ENCODE measurements at places on chromosomes 4 and X.

DNA sequence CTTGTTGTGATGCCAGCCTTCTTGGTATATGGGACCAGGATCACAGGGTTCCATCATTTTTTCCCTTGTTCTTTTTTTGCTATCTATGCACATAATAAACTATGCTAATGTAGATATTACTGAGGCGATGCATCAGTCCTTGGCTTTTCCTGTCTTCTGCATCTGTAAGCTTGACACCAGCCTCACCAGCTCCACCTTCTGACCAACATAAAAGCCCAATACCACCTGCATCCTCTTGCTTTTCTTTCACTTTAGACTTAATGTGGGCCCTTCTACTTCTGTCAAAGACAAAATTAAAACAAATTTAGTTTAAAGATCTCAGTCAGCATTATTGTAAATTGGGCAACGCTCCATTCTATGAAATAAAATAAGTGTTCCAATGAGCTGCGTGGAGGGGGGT, 1718.8 kb upstream of the PCDH10 start:
- DNase-seq, result no peak

DNA sequence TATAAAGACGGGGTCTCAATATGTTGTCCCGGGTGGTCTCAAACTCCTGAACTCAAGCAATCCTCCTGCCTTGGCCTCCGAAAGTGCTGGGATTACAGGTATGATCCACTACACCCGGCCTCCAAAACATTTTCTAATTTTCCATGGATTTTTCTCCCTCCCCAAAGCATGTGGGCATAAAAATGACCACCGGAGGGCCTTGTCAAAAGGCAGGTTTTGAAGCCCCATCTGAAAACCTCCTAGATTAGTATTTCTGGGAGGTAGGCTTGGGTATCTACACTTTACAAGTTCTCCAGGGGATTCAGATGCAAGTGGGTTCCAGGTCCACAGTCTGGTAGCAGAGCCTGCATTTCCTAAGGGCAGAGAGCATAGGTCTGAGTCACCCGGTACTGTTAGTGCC, 1.4 kb upstream of the GPR173 start:
- no peak for DNase-seq

DNA sequence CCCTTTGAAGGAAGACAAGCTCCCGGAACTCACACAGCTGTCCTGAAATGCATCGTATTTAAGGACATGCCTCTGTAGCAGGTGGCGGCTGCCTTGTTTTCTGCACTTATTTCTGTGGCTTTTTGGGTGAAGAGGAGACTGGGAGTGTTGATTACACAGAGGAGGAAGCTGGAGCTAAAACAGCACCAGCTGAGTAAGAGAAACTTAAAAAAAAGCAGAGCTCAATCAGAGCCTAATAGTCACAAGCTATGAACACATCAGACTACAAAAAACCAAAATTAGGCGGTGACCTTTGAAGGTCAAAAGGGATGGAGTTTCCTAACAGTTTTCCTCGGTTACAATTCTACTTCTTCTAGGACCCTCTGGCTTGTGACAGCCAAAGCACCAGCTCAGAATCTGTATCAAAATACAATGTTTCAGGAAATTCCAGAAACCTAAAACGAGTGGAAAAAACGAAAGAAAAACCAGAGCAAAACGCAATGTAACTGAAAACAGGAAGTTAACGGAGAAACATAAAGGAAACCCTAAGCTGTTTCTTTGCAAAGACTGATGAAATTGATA, 13.5 kb downstream of the PRKX start:
- peak; percentile 36 for DNase-seq

DNA sequence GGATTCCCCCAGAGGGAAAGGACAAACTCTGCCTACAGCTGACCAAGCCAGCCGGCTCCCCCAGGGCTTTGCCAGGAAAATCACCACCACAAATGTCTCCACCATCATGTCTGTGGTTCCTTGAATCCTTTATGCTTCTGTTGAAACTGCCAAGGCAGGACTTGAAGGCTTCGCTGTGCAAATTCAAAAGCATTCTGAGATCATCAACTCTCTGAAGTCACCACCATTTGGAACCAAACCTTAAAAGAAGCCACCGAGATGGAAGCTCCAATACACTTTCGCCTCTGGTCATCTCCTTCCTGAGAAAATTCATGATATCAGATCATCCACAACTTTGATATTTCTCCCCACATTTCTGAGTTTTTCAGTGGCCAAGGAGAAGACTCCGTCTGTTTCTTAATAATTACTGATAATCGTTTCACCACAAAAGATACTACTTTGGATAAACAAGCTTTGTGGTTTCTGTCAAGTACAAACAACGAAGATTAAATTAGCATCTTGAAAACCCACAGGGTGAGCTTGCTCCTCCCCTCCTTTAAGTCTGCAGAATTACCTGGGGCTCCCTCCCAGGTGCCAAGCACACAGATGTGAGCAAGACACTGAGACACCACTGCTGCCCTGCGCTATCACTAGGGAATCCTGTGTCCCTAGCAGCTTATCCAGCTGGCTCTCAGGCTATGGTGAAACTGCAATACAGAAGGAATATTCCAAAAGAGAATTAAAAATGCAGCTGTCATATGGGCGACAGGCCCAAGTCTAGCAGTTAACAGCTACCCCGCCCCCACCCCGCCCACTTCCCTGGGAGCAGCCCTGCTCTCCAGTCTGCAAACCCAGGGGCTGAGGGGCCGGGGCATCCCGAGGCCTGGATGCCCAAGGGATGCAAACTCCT, 125.0 kb upstream of the TBL1X start:
- peak; percentile 59 for DNase-seq

DNA sequence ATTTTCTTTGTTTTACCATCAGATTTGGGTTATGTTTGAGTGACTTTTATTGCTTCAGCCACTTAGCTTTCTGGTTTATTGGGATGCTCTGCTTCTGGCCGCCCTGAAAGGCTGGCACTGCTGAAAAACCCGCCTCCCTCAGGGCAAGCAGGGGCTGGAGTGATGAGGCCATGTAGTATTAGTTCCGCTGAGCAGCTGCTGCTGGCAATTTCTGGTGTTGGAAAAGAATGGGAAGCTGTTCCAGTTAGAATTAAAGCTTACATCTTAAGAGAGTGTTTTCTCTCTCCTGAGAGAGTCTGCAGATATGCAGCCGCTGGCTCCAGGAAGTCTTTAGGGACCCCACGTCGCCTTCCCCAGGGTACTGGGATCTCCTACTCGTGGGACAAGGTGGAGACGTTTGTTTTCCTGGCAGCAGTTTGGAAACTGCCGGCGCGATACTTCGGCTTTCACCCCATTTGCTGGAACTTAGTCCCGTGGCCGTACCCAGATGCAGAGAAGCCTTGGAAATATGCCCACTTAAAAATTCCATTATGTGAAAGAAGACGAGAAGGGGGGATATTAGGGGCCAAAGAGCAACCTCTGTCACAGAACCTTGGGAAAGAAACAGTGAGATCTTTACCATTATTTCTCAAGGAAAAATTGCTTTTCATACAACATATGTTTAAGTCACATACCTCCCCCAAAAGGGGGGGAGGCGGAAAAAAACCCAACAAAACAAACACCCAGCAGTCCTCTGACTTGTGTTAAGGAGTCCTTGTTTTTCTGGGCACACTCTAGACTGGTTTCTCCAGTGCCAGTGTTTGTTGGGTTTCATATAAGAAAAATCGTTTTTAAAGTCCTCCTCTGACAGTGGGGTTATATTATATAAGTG, 72.6 kb downstream of the TMEM131L start:
- DNase-seq, result no peak

DNA sequence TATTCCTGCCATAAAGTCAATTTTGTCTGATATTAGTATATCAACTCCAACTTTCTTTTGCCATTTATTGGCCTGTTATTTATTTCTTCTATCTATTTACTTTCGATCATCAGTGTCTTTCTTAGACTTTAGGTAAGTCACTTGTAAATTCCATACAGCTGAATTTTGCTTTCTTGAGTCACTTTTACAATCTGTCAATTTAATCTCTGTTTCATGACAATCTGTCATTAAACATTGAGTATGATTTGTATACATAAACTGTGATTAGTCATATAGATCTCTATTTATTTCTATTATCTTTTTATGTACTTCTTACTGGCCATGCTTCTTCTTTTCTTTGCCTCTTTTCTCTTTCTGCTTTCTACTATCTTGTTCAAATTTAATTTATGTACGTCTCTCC, 160.1 kb downstream of the TMA16 start:
- no peak for DNase-seq

GRCh38 chr4:38065176-38065575, 105.0 kb downstream of the PTTG2 start:
- DNase-seq, result no peak

- no peak for DNase-seq
Observed at GRCh38 chr4:74752798-74753197, 41.5 kb downstream of the BTC start.

GRCh38 chr4:143215873-143216272, 31.2 kb downstream of the USP38 start:
- no peak for DNase-seq

DNA sequence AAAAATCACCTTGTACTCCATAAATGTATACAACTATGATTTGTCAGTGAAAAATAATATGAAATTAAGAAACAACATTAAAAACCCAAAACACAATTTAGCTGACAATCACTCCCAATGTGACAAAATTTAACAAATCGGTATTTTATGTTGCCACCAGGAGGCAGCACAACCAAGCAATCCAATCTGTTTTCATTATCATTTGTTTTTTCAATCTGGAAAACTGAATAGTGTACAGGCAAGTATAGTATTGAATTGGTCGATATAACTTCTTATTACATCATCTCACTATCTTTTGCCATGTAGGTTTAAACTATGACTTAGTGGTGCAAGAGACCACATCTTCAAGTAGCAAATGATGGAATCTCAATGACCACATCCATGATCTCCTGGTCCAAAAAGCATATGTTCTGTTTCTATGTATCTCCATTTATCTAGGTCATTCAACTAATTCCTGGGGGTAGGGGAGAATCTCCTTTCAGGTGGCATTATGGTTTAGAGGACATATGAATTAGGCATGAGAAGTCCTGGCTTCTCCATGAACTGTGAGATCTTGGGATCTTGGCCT, 112.9 kb upstream of the AGA start:
- DNase-seq, result peak; percentile 15

GRCh38 chrX:124699876-124700275, 353.5 kb downstream of the SH2D1A start:
- no peak for DNase-seq

- DNase-seq, result no peak
Observed at GRCh38 chr4:47879458-47879857, 34.9 kb downstream of the NFXL1 start.

All from RPMI8226 (cell line).